Stimulated activated naive CD8-positive, alpha-beta T cell treated with anti-CD3 and anti-CD28 coated beads, Interleukin-15, Interleukin-2, amounts not matched to agents 100 U/mL and 50 U/mL, for 24 hours (primary cell): ENCODE measurements at places on chromosomes 3 and 15.
A peak's percentile ranks its signal among the peaks of the same experiment; 100 is the strongest.

- no peak for DNase-seq
These were observed 91.5 kb upstream of the RBMS3 start for GRCh38 chr3:29189328-29189727.

- DNase-seq: no peak
These were observed 482.2 kb upstream of the CFAP20DC start for GRCh38 chr3:59531994-59532393.

- DNase-seq: no peak
These were observed 70.3 kb downstream of the ARNT2 start for GRCh38 chr15:80474224-80475215.

GRCh38 chr3:55708921-55709320 lies 221.8 kb upstream of the WNT5A start:
- no peak for DNase-seq

DNA sequence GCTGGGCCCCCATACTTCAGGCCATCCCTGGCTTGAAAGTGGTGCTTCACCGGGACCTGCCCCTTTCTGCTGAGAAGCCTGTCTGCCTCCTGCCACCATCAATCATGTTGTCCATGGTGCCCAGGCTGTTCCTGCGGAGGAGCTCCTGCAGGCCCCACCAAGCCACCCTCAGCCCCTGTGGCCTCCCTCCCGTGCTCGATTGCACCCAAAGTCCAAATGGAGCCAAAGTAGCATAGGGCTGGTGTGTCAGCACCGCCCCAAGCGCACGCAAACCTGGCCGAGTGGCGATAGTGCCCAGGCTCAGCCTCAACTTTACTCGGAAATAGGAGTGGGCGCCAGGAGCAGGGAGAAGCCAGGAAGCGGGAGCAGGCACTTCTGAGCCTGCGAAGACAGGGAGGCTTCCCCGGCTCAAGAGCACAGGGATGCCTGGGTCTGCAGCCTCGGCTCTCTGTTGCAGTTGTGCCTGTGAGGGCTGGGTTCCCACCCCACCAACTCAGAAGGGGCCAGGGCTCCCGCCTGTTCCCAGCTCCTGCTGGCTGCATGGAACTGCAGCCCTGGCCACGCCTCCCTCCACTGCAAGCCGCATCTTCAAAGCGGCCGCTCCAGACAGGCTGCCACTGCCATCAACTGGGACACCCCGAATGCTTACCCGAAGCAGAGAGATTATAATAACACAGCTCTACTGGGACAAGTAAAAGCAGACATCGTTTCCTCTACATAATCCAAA lies 203.0 kb downstream of the ARRDC4 start:
- DNase-seq: no peak

GRCh38 chr15:77528290-77528967 lies 104.3 kb downstream of the LINGO1 start:
- DNase-seq: no peak

DNA sequence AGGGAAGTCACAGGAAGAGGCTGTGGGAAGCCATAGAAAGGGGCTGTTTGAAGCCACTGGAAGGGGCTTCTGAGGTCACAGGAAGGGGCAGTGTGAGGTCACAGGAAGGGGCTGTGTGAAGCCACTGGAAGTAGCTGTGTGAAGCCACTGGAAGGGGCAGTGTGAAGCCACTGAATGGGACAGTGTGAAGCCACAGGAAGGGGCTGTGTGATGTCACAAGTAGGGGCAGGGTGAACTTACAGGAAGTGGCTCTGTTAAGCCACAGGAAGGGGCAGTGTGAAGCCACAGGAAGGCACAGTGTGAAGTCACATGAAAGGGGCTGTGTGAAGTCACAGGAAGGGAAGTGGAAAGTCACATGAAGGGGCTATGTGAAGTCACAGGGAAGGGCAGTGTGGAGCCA lies 33.1 kb downstream of the GASK1A start:
- no peak for DNase-seq

- DNase-seq: no peak
These were observed 90.3 kb downstream of the MEX3B start for GRCh38 chr15:81955382-81956062.

GRCh38 chr3:23760871-23761373 lies 44.8 kb upstream of the UBE2E1 start:
- peak; percentile 31 for DNase-seq

DNA sequence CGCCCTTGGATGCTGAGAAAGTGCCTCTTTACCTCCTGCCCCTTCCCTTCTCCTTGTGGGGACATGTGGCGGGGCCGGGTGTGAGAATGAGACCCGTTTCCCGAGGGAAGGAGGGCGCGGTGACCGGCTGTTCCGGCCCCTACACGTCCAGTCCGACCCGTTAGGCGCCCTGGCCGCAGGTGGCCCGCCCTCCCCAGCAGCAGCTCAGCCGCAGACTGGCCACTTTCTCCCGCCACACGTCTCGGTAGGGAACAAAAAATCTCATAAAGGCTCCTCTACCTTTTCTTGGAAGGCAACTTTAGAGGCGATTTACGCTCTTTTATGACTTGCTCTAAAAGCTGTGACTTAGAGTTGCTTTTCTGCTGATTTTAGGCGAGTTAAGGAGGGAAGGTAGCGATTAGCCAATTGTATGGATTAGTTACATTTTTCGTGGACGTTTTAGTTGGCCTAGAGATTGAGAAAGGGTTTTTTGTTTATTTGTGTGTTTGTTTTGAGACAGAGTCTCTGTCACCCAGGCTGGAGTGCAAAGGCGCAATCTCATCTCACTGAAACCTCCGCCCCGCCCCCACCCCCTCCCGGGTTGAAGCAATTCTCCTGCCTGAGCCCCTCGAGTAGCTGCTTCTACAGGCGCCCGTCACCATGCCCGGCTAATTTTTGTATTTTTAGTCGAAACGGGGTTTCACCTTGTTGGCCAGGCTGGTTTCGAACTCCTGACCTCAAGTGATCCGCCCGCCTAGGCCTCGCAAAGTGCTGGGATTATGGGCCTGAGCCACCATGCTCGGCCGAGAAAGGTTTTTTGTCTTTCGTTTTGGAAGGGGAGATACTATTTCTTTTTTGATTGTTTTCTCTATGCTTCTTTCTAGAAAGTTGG lies 8.3 kb upstream of the PGPEP1L start:
- no peak for DNase-seq

GRCh38 chr3:123656691-123657090 lies 71.8 kb upstream of the HACD2 start:
- peak; percentile 10 for DNase-seq

GRCh38 chr3:127915937-127916493 lies 983 bp downstream of the KBTBD12 start:
- no peak for DNase-seq

DNA sequence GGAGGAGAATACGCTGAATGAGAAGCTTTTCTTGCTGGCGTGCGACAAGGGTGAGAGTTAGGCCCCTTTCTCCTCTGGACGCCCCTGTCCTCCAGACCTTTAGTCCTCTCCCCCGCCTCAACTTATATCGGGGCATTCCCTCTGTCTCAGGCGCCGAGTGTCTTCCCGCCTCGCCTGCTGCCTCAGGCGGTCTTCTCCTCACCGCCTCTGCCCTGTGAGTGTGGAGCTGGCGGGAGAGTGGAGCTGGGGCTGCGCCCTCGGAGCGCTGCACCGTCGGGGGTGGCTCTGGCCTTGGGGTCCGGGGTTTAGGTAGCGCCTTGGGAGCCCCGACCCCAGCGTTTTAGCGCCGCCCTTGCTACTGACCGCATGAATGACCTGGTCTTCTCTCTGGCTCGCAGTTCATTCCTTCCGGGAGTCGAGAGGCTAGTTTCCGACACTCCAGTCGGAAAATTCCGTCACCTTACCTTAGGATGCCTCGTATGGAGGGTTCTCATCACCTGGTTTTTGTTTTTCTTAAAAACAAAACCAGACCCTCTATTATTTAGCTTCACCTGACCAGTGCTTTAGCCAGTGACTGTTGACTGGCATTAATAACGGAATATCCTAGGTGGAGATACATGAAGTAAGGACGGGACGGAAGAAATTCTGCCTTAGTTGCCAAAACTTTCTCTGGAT lies 985 bp downstream of the TRPC1 start:
- peak; percentile 28 for DNase-seq

DNA sequence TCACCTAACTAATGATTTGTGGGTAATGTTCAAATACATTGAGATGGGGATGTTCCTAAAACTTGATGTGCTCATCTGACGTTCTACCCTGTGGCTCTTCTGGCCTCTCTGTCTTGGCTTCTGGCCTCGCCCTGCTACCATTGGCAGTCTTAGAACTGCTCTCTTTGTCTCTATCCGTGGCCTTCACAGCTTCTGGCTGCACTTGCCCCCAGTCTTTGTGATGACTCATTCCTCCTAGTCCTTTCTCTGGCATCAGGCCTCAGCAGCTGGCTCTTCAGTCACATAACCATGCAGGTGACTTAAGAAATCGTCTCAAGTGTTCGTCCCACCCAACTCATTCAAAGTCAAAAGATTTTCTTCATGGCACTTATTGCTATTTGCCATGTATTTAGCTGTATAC lies 188.1 kb downstream of the BBX start:
- no peak for DNase-seq

DNA sequence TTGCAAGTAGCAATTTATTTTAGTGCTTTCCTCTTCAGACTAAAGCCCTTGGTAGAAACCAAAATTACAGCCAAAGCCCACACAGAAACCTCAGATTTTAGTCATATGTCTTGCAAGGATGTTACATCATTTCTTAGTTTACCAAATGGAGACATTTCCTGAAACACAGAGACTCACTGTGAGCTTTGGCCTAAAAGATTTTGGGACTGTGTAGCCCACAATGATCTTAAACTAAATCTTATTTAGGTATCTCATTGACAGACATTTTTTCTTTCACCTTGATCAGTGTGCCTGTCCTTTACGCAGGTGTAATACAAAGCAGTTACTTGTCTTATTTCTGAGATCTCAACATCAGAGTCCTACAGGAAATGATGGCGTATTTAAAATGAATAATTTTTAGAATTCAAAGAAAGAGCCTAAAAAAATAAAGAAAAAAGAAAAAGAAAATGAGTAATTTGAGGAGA lies 27.8 kb upstream of the AP4E1 start:
- no peak for DNase-seq

GRCh38 chr3:178950676-178951075 lies 120.9 kb downstream of the ZMAT3 start:
- DNase-seq: peak; percentile 11

DNA sequence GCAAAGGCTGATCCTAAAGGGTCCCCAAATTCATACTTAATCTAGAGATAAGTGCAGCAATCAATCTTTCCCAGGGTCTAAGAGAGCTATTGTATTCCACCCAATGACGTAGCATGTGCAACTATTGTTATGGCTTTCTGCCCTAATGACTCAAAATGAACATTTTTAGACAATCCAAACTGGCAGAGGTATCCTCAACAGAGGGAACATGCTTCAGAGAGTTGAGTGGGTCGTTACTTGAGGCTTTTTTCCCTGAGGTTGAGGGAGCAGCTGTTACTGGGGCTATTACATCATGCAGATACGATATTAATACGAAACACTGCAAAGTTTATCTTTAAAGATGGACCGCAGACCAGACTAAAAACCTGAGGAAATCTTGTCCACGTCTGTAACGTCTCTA lies 278.3 kb upstream of the WNT5A start:
- no peak for DNase-seq

DNA sequence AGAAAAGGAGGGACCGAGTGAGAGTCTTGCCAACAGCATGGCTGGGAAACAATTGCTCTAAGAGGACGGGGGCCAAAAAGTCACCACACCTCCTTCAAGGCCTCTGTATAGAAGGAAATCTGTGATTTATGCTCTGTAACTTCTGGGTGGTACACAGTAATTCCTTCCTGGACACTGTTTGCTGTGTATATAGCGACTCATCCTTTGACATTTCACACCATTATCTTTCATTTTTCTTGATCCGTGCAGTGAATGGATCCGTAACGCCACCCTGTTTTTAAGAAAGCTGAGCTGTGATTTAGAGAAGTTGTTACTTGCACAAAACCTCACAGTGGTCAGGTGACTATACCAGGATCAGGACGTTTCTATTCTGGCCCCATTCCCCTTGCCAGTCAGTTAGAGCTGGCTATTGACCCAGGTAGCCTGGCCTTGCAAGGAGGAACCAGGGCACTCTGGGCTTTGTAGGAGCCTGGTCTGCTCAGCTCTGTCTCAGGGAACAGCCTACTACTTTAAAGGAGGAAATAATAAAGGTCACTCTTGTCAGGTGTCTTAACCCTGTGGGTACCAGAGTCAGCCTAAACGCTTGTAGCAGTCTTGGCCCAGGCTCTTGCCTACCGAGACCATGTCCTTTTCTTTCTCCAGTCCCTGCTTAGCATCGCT lies 86.5 kb upstream of the MYZAP start:
- no peak for DNase-seq

DNA sequence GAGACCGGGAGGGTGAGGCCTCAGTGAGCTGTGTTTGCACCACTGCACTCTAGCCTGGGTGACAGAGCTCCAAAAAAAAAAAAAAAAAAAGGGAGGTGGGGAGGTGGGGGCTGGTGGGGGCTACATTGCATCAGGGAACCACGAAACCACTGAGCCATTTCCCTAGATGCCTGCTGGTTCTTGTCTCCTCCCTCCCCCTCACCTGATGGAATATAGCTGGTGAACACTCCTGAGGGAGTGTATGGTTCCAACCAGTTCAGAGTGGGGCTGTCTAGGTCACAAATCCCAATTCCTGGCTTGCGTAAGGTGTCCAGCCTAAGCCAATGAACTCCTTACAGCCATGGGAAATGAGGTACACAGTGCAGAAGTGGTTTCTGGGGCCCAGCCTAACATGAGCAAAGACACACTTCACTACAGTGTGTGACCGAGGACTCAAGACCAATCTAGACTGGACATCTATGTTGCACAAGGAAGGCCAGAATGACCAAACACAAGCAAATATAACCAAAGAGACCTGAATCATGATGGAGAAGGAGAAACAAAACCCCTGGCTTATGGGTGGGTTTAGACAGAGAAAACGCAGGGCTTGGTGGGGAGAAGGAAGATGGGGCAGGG lies 39.1 kb upstream of the OSBPL11 start:
- no peak for DNase-seq

DNA sequence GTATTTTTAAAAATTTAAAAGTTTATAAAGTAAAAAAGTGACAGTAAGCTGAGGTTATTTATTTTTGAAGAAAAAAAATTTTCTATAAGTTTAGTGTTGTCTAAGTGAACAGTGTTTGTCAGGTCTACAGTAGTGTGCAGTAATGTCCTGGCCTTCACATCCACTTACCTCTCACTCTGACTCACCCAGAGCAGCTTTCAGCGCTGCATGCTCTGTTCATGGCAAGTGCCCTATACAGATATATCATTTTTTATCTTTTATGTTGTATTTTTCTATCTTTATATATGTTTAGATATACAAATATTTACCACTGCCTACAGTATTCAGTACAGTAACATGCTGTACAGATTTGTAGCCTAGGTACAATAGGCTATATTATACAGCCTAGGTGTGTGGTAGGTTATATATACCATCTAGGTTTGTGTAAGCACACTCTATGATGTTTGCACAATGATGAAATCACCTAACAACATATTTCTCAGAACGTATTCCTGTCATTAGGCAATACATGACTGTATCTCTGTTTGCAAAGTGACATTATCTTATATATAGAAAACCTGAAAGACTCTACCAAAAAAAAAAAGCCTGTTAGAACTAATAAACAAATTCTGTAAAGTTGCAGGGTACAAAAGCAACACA lies 75.9 kb upstream of the TMC3 start:
- no peak for DNase-seq

- no peak for DNase-seq
These were observed 134.4 kb upstream of the SKOR1 start for GRCh38 chr15:67690936-67691335.

DNA sequence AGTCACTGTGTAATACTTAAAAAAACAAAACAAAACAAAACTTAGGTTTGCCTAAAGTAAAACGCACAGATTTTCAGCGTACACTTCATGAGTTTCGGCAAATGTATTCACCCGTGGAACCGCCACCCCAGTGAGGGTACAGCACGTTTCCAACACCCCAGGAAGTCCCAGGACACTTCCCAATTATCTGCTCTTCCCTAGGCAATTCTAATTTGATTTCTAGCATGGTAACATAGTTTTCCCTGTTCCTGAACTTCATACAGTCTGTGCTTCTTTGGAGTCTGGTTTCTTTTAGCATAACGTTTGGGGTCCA lies 497 bp upstream of the CLASP2 start:
- DNase-seq: peak; percentile 16
